IMR-90 (cell line): ENCODE measurements at places on chromosomes 7 and 10. TPM values are rescaled to one million over a fixed set of nuclear protein-coding genes. Genes with fewer than 3 reads are reported as not detected.

The ANKRD7 gene
- total RNA-seq: 0.18 and 0.28 TPM in 2 replicates

DNA sequence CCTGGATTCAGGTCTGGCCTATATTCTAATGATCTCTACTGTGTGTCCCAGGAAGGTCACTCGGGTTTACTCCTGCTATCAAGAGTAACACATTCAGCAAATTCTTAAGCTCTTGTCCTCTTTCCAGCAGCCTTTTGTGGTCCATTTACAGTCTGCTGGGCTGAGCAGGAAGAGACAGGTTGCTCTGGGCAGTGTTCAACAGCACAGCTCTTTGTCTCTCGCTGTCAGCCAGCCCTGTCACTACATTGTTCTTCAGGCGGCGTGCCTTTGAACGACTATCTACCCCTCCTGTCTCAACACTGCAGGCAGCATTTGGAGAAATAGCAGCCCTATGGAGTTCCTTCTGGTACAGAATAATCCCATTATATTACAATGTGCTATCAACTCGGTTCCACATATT, 192.2 kb upstream of the TBX20 start:
- no peaks in the 10 kb centered on the region for H3K27me3 ChIP-seq
- H3K4me3 ChIP-seq: no peak overlapping the region
- no peaks in the 10 kb centered on the region for H3K36me3 ChIP-seq
- no peak overlapping the region for H3K27ac ChIP-seq
- no peak for DNase-seq

DNA sequence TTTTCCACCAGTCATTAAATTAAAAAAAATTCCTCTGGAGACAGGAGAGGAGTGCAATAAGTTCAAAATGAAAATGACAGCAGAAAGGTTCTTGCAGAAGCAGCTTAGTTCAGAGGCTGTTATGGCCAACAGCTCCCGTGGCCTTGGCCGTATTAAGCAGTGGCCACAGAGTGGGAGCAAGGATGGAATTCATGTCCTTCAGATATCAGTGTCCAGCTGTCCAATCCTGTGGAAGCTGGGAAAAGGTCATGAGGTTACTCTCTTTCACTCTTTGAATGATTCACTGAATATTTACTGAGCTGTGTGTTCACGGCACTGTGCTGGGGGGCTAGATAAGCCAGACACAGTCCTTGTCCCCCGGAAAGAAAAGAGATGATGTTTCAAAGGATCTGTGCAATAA, 231.8 kb downstream of the BMPER start:
- DNase-seq: peak; percentile 23
- no peaks in the 10 kb centered on the region for H3K36me3 ChIP-seq
- H3K27ac ChIP-seq: no peak overlapping the region
- H3K27me3 ChIP-seq: no peaks in the 10 kb centered on the region

The CTAGE15 gene
- total RNA-seq: under 0.01 TPM in 1 of 2 replicates, not detected in the other

- peaks cover 13% of the 10 kb centered on the region for H3K4me1 ChIP-seq
- H3K27ac ChIP-seq: no peak overlapping the region
- no peak overlapping the region for H3K4me3 ChIP-seq
- no peaks in the 10 kb centered on the region for H3K27me3 ChIP-seq
- H3K36me3 ChIP-seq: no peaks in the 10 kb centered on the region
Measured at GRCh38 chr10:69851306-69851705, 49.6 kb downstream of the COL13A1 start.

- no peak overlapping the region for H3K27ac ChIP-seq
- H3K4me1 ChIP-seq: no peaks in the 10 kb centered on the region
Measured at GRCh38 chr7:87886875-87887274, 10.6 kb downstream of the DBF4 start.

The ZNRF2 gene
- 0.54 and 0.83 TPM in 2 replicates for total RNA-seq

DNA sequence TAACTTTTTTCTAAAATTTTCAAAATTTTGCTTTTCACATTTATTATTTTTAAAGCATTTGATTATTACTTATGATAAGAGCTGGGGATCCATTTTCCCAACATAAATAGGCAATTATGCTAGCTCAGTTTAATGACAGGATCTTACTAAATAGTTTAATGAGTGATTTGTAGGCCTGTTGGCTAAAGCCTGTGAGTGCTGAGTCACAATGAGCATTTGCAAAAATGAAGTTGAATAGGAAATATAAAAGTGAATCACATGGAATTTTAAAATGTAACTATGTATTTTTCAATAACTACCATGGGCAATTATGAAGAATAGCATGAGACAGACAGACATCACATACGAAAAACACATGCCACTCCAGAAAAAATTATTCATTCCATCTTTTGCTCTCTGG, 45.1 kb upstream of the ZPBP start:
- no peak overlapping the region for H3K27ac ChIP-seq
- no peaks in the 10 kb centered on the region for H3K27me3 ChIP-seq
- no peak overlapping the region for H3K4me3 ChIP-seq
- H3K36me3 ChIP-seq: no peaks in the 10 kb centered on the region

- no peaks in the 10 kb centered on the region for H3K27me3 ChIP-seq
- H3K4me1 ChIP-seq: peaks cover 2% of the 10 kb centered on the region; the same call in 1 of the 2 replicates
- H3K4me3 ChIP-seq: peak overlapping the region; percentile 76
- DNase-seq: no peak
- peak overlapping the region; percentile 89 for H3K27ac ChIP-seq
Measured at GRCh38 chr7:75072981-75073283, 670 bp downstream of the RCC1L start.

The VWDE gene
- 0.18 and 0.28 TPM in 2 replicates for total RNA-seq

DNA sequence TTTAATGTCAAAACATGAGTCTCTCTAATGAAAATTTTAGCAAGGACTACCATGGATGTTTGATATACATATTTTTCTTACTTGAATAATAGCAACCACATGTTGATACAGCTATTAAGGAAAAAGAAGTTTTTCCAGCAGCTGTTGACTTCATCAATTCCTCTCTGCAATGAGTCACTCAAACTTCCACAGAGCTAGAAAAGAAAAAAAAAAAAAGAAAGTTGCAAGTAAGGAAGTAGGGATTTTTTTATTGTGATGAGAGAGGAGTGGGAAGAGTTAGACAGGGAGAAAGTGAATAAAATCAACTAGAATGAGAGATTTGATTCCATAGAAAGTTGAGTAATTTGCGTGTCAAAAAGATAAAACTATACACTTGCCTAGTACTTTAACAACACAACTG, 46.2 kb downstream of the CAV1 start:
- H3K27ac ChIP-seq: peak overlapping the region; percentile 58; the same call in 1 of the 2 replicates
- H3K4me1 ChIP-seq: peaks cover 15% of the 10 kb centered on the region
- no peaks in the 10 kb centered on the region for H3K27me3 ChIP-seq
- peak; percentile 93 for DNase-seq

The GNAT3 gene
- total RNA-seq: not detected in 2 replicates

GRCh38 chr7:106071356-106071998, 40.6 kb downstream of the SYPL1 start:
- no peaks in the 10 kb centered on the region for H3K4me1 ChIP-seq
- H3K27ac ChIP-seq: no peak overlapping the region
- no peaks in the 10 kb centered on the region for H3K36me3 ChIP-seq
- no peak overlapping the region for H3K4me3 ChIP-seq
